ENCODE measurements at places on chromosomes 7 and 10.
A peak's percentile ranks its signal among the peaks of the same experiment; 100 is the strongest.

GRCh38 chr10:69321039-69321715 is 42.9 kb downstream of the HK1 start:
- no peak for DNase-seq

GRCh38 chr10:31847515-31847914 is 81.1 kb downstream of the ARHGAP12 start:
- no peak for DNase-seq

DNA sequence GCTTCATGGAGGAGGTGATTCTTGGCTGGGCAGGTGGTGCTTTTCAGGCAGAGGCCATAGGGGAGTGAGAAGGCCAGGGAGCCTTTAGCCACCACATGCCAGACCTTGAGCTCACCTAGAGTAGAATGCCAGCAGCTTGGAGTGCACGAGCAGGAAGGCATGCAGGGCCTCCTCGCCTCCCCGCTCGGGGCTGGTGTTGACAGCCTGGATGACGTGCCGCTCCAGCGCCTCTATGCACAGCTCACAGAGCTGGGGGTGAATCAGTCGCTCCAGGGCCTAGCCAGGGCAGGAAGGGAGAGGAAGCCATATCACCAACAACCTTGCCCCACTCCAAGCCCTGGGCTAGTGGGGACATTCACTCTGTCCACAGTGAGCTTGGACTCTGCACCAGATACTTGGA is 15.7 kb downstream of the HPS1 start:
- DNase-seq, result no peak

GRCh38 chr10:73168465-73168803 is 515 bp downstream of the FAM149B1 start:
- DNase-seq, result no peak

- DNase-seq, result no peak
Observed at GRCh38 chr7:76346778-76347177, 12.0 kb downstream of the YWHAG start.

DNA sequence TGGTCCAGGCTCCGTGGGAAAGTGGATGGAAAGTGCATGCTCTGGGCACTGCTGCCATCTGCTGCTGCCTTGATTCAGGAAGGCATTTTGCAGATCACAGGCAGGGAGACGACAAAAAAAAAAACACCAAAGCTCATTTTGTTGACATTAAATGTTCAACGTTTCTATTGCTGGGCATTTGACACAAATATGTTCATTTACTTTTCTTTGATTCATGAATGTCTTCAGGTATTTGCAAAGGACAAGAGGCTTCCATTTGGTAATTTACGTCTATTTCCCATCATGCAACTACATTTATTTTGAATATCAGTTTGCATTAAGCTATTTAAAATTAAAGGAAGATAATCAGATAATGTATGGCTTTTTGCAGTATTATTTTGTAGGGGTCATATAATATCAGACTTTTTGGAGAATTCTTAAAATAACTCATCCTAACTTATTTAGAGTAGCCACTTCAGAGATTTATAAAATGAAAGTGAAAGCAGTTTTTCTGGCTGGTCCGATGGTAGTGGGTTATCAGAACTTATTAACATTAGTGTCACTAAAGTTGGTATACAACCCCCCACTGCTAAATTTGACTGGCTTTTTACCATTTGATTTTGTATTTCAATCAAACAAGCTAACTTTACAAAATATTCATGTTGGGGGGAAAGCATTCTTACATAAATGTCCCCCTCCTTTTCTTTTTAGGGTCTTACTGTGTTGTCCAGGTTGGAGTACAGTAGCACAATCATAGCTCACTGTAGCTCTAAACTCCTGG is 65.3 kb downstream of the PDIA4 start:
- peak; percentile 67 for DNase-seq

DNA sequence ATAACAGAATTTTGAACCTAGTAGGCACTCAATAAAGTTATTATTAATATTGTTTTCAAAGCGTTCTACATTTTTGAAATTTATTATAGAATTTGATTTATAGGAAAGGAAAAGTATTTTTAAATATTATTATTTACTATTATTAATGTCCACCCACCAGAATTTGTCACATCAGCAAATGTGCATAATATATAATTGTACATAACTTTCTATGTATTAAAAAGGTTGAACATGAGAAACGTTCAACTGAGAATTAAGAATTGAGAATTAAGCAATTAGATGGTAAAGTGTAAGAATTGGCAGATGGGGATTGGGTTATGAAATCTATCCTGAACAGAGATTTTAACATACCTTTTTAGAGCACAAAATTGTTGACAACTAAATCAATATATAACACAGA is 129.8 kb downstream of the PTN start:
- no peak for DNase-seq

DNA sequence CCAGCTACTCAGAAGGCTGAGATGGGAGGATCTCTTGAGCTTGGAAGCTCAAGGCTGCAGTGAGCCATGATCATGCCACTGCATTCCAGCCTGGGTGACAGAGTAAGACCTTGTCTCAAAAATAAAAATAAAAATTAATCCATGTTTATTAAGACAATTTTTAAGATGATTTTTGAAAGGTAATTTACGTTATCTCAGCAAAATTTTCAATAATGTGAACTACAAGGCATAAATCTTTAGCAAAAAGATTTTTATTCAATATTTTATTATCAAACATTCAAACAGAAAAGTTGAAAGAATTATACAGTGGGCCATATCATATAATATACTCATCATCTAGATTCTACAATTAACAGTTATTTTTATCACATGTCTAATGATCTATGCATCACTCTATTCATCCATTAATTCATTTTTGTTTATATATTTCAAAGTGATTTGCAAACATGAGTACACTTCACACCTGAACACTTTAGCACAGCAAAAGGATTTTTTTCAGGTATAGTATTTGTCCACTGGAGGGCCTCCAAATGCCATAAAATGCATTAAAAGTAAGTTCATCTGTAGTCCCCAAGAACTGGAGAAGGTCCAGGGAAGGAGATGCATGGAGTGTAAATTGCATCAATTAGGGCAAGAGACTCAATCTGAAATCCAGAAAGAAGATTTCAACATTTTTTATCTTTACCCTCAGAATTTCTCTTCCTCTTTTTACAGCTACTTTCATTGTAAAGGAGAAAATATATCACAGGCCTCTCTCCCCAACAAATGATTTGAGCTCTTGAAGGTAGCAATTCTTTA is 38.6 kb upstream of the RSBN1L start:
- peak; percentile 24 for DNase-seq

- DNase-seq, result no peak
Observed at GRCh38 chr10:21720090-21720489, 186.1 kb downstream of the MLLT10 start.

- DNase-seq, result no peak
Observed at GRCh38 chr7:106720641-106721040, 59.7 kb upstream of the CCDC71L start.

GRCh38 chr7:107913851-107914250 is 22.9 kb downstream of the DLD start:
- DNase-seq, result no peak

DNA sequence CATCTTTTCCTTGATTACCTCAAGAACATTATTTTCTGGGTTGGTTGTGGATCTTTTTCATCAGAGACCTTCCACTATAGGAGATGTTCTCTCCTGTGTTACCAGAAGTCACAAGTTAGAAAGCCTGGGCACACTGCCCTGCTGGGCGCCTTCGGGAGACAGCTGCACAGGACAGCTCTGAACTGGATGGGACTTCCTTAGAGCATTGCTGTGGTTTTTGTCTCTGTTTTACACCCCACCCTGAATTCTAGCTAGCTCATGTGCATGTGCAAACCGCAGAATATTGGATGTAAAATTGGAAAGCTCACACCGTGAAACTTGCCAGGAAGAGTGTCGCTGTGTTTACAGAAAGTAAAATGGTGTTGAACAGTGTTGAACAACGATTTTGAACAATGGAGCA is 54.4 kb upstream of the SEC61G start:
- no peak for DNase-seq

DNA sequence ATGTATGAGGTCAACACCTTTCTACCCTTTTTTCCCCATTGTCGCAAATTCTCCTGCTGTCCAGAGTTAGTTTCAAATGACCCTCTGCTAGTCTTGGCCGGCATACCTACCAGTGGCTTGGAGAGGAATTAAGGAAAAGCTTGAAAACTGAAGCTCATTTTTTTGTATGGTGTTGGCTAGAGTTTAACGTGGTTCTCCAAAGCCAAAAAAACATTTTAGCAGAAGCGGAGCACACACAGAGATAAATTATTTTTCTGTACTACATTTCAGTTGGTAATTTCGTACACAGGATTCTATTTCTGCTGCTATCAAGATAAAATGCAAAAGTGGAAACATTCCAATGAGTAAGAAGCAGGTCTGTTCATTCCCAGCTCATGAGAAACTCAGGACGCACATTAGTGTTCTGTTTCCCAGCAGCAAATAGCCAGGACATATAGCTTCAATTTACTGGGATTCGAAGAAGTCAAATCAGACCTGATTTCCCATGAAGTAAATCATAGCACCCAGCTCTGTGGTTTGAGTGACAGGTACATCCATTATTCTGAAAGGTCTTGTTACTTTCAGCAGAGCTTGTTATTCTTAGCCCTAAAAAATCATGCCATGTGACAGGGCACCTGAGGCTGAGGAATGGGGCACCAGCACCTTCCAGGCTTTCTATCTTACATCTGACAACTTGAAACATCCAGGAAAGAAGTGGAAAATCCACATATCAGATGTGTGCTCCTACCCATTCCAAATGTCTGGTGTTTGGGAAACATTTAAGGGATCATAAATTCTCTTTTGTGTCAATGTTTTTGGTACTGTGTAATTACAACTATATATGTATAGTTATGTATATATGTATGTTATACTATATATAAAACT is 215.9 kb upstream of the C7orf33 start:
- DNase-seq, result no peak

GRCh38 chr7:78499971-78500370 is 701.4 kb downstream of the PHTF2 start:
- no peak for DNase-seq

GRCh38 chr10:3578159-3578558 is 206.8 kb downstream of the KLF6 start:
- no peak for DNase-seq

DNA sequence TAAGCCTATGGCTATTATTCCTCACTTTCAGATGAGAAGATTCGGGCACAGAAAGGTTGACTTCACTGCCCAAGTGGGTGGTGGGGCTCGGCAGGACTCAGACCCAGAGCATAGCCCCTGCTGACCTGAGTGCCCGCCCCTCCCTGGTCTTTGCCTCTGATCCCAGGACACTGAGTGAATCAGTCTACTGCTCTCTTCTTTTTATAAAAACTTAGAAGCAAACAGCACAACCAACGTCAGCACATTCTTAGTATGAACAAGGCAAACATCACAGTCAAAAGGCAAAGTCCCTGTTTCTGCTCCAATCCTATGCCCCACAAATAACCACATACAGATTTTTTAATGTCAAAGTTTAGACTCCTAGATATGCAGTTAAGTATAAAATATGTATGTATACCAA is 237.8 kb downstream of the ZMYND11 start:
- no peak for DNase-seq

DNA sequence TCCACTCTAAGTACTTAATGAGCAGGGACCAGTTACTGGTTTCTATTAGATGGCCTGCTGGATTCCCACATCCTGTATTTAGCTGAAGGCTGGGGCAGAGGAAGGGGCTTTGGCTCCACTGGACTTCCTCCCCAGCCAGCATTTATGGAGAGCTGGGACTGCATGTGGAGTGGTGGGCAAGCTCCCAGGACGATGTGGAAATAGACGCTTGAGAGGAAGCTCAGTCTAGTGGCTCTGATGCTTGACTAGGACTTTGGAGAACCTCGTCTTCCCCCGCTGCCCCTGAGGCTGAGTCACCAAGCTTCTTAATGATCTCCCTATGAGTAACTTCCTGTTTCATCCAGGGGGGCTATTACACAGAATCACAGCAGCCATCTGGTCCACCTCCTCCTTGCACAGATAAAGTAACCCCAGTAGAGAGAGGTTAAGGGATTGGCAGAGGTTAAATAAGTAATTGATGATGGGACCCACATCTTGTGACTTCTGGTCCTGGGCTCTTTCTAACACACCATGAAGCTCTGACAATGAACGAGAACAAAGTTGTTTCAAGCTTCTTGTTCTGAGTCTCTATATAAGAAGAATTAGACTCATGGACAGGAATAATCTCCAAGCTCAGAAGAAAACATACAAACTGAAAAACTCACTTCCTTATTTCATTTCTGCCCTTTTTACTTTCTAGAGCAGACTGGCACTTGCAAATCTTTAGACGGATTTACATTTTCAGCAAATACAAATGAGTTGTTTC is 126.2 kb downstream of the PRPF18 start:
- DNase-seq, result no peak

DNA sequence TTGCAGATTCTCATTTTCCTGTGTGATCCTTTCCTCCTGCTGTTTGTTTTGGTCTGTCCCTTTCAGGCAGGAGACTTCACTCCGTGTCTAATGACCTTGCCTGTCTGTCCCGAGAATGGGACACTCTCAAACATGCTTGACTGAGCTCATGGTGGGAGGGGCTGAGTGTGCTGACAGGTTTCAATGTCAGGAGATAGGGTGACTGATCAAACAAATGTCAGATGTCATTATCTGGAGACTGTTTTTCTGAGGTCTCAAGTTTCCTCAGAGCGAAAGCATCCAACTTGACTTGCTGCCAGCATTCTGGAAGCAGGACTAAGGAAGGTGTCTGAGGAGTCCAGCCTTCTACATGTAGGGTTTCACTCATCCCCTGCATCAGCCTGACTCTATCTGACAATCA is 228.8 kb upstream of the KIAA1217 start:
- no peak for DNase-seq

GRCh38 chr10:58993480-58994221 is 182.8 kb upstream of the PHYHIPL start:
- DNase-seq, result no peak

DNA sequence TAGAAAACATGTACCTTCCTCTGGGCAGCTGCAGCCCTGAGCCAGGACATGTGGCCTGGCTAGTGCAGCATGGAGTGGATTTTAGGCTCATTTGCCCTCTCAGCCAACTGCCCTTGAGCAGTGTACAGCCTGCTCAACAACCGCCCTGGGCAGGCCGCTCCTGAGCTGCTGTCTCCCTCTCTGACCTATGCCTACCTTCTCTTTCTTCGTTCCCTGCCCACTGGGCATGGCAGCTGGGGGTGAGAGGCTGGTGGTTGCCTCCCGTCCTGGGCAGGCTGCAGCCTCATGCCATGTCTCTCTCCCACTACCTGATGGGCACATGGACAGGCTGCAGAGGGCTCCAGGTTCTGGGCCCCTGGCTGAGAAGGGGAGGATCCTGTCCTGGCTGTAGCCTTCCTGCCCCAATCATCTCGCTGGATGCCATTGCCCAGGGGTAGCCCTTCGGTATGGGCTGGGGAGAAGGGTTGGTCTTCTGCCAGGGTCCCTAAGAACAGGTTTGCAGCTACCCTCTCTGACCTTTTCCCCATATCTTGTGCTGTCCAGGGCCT is 97.3 kb downstream of the NEURL1 start:
- DNase-seq, result no peak

Measured in frontal cortex (tissue), 4 donors.